ENCODE measurements at places on chromosomes 7 and 10.

GRCh38 chr10:50456719-50457118 is 167.0 kb downstream of the SGMS1 start:
- no peak for DNase-seq

DNA sequence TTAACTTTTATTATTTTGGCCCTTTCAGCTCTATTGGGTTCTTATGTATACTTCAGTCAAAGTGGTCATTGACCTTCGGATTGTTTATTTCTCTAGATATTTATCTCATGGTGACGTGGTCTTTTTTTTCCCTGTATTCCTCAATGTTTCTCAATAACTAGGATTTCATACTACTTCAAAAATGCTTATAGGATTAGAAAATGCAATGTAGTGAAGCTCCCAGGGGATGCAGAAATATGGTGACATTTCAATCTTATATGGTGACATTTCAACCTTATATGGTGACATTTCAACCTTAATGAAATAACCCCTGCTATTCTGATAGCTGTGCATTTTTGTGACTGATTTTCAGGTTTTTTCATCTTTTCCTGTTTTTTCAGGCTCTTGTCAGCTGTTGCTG is 51.4 kb downstream of the CHRM2 start:
- no peak for DNase-seq

DNA sequence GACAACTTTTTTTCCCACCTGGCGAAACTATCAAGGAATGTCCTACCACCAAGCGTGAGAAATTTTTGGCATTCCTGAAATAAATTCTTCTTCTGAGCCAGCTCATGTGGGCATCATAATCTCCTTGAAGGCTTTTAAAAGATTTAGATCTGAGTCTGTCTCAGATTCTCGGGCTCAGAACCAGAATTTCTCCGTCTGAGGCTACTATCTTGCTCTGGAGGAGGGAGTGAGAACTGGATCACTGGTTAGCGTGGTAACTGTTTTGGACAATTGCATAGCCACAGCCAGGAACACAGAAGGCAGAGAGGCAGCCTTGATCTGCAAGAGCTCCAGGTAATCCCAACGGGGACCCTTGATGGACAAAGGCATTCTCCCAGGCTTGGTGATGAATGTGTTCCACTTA is 1.0 kb upstream of the PLAC9 start:
- DNase-seq, result no peak

DNA sequence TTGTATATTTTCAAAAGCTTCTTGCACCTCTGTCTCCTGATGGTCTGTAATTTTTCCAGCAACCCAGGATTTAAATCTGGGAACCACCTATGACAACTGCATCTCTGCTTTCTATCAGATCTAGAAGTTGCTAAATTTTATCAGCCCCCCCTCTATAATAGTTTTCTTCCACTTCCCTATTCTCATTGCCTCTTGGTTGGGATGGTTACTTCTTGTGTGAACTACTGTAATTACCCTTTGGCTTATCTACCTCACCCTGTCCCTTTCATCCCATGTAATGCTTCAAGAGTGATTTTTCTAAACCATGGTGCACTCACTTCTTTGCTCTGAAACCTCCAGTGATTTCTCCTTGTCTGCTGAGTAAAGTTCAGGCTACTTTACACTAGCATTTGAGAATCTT is 92.3 kb downstream of the BMPR1A start:
- DNase-seq, result no peak

DNA sequence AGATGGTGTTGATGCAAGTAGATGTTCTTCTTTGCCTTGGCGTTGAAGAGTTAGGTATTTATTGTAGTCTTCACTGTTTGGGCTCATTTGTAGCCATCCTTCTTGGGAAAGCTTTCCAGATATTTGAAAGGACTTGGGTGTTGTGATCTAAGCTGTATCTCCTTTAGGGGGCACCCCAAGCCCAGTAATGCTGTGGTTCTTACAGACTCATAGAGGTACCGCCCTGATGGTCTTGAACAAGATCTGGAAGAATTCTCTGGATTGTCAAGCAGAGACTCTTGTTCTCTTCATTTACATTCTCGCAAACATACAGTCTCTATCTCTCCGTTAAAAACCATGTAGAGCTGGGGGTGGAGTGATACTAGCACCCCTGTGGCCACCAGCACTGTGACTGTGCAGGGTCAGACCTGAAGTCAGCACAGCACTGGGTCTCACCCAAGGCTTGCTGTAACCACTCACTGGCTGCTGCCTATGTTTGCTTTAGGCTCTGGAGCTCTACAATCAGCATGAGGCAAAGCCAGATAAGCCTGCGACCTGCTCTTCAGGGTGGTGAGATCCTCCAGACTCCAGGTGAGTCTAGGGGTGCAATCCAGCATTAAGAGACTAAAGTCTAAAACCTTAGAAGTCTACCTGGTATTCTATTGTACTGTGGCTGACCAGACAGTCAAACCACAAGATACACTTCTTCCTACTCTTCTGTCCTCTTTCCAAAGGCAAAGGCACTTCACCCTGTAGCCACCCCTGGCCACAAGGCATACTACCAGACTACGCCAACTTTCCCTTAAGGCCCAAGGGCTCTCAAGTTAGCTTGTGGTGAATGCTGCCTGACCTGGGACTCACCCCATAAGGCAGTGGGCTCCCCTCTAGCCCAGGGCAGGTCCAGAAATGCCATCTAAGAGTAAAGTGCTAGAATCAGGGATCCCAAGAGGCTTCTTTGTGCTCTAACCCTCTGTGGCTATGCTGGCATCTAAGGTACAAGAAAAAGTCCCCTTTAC is 209.7 kb upstream of the TMEM196 start:
- no peak for DNase-seq
